ENCODE measurements at places on chromosomes 11 and 22.
A peak's percentile ranks its signal among the peaks of the same experiment; 100 is the strongest.

GRCh38 chr22:34776817-34777216 is 289.1 kb upstream of the ISX start:
- DNase-seq, result no peak

GRCh38 chr22:19663286-19663815 is 51.0 kb upstream of the SEPTIN5 start:
- peak; percentile 50 for DNase-seq

DNA sequence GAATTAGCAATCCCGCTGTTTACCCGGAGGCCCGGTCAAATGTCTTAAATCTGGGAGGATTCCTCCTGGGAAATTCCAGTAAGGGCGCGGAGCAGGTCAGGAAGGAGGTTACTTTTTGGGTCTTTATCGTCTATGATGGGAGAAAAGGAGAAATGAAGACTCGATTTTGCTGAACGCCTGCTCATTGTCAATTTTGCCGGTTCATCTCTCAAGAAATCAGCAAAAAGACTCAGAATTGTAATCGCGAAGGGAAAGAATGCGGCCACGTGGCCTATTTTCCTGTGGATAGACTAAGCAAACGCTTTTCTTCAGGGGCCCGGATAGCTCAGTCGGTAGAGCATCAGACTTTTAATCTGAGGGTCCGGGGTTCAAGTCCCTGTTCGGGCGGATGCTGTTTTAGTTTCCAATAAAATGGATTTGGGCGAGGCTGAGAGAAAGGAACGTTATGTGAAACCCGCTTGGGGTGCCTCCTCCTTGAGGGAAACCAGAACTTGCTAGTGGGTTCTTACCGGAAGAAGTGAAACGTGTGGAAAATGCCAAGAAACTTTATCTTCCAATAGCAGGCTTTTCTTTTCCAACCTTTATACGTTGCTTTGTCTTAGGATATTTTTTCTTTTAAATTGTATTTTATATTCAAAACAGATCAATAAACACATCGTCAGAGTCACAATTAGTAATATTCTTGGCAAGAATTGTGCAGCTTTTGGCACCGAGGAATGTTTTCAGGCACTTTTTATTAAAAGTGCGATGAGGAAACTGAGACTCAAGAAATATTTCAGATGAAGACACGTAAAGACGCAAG is 45.0 kb downstream of the OR4D9 start:
- DNase-seq, result peak; percentile 94

DNA sequence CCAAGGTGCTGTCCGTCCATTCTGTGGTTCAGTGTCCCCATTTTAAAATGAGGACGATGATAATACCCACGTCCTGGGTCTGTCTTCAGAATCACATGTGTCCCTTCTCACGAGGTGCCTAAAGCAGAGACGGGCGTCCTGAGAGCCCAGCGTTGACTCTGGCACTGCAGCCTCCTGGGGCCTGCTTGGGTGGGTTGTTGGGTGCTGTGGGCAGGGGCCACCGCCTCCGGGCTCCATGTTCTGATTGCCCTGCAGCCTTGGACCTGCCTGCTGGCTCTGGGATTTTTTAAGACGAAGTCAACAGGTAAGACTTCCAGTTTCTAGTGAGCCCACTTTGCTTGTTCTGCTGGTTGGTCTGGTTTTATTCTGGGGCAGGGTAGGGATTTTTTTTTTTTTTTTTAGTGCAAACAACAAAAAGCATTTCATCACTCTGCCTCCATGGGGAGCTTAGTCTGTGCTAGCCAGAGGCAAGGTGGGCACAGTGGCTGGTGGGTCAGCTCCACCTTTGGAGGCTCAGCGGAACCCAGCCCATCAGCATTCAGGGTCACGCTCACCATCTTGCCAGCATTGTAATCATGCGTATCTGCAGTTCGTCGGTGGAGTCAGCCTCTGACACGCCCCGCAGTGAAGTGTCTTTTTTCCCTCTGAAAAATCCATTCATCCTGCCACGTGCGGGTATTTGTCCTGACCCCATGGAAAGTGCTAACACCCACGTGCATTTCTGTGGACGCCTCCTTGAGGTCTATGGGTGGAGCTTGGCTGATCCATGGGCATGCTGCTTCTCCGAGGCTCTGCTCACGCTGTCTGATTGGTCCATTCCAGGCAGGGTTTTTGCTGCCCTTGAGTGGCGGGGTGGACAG is 28.3 kb downstream of the NADSYN1 start:
- no peak for DNase-seq

DNA sequence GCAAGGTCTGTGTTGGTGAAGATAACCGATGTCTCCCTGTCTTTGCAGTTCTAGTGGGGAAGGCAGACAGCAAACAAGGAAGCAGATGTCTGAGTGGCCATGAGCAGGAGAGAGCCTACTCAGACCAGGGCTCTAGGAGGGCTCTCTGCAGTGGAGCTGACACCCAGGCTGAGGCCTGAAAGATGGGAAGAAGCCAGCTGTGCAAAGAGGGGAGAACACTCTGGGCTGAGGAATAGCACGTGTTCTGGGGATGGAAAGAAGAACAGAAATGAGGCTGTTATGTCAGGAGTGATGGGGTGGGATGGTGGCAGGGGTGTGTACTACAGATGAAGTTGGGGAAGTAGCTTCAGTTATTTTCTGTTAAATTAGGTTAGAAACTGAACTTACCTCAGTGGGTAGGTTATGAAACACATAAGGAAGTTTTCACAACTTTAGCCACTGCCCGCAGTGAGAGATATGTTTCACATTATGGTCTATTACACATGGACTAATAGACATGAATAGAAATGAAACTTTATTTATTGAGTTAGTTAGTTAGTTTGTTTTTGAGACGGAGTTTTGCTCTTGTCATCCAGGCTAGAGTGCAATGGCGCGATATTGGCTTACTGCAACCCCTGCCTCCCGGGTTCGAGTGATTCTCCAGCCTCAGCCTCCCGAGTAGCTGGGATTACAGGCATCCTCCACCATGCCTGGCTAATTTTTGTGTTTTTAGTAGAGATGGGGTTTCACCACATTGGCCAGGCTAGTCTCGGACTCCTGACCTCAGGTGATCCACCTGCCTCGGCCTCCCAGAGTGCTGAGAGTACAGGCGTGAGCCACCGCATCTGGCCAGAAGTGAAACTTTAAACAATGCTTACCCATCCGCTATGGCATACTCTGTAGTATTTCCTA is 7.8 kb downstream of the DCPS start:
- no peak for DNase-seq
